Hepatic stellate cell (primary cell): ENCODE measurements at places on chromosomes 7 and 10.
A peak's percentile ranks its signal among the peaks of the same experiment; 100 is the strongest.

GRCh38 chr7:110568932-110569331, 522.0 kb upstream of the LRRN3 start:
- DNase-seq, result no peak

DNA sequence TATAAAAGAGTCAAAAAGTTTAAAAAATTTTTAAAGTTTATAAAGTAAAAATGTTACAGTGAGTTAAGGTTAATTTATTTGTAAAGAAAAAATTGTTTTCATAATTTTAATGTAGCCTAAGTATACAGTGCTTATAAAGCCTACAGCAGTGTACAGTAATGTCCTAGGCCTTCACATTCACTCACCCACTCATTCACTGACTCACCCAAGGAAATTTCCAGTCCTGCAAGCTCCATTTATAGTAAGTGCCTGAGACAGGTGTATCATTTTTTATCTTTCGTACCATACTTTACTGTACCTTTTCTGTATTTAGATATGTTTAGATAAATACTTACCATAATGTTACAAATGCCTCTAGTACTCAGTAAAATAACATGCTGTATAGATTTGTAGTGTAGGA, 269.7 kb upstream of the PHF14 start:
- DNase-seq, result no peak

DNA sequence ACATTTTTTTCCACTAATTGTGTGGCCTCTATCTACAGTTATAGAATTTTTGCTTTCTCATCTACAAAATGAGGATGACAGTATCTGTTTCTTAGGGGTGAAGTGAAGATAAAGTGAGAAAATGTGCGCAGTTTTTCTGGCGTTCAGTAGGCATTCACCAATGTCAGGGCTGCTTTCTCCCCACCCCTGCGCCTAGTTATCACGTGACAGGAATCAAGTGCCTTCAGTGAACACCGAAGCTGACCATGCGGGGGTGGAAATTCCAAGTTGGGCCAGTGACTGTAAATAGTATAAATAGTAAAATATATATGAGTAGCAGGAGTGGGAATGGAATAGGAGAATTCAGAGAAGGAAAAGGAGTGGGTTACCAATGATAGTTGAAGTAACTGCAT, 77.4 kb downstream of the TAF3 start:
- DNase-seq, result no peak

DNA sequence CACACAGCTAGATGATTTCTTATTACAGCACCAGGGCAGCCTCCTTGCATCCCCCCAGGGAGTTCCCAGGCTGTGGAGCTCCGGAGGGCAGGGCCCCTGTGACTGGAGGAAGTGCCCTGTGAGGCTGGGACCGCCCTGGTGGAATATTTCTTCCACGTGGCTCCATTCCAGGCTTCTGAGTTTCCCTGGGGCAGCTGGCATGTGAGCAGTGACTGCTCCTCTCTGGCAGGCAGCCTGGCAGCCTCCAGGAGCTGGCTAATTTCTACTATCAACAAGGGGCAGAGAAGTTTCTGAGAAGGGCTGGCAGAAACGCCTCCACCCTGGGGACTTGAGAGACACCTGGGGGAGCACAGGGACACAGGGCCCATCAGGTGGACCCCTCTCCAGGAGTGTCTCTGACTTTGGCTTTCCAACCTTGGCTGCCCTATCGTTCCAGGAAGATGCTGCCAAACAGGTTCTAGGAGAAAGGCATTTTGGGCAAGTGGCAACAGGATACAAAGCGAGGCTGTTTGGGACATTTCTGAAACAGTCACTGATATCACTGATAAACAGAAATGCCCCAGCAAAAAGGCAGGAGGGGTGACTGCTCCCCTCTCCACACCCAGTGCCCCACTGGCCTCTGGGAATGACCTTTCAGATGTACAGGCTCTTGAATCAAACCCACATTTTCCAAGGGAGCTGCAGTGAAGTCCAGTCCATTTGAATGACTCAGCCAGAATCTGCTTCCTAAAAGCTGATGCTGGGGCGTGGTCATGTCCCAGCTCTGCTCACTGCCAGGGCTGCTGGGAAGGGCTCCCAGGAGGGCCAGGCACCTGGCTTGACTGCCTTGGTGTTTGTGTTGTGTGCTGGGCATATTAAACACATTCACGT, 16.1 kb downstream of the MYOF start:
- DNase-seq, result peak; percentile 79

GRCh38 chr7:101884671-101885596, 67.5 kb downstream of the CUX1 start:
- DNase-seq, result no peak

GRCh38 chr10:131102147-131102546, 209.4 kb downstream of the TCERG1L start:
- no peak for DNase-seq

DNA sequence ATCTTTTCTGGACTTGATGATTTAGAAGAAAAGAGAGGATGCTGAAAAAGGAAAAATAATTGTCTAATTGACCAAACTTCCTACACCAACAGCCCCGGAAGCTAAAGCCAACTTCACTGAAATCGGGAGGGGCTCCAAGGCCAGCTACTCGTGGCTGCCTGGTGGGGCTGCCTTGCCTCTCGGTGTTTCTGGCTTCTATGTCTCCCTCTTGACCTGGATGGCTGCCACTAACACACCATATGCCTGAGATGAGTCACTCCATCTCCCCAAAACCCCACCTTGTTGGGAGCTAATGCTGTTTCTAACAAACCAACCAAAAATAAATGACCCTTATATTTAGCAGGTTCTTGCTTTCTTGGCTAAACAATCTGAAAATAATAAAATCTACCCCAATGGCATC, 87.6 kb upstream of the AFAP1L2 start:
- DNase-seq, result no peak

GRCh38 chr7:85469446-85470010, 282.7 kb upstream of the SEMA3D start:
- DNase-seq, result no peak

DNA sequence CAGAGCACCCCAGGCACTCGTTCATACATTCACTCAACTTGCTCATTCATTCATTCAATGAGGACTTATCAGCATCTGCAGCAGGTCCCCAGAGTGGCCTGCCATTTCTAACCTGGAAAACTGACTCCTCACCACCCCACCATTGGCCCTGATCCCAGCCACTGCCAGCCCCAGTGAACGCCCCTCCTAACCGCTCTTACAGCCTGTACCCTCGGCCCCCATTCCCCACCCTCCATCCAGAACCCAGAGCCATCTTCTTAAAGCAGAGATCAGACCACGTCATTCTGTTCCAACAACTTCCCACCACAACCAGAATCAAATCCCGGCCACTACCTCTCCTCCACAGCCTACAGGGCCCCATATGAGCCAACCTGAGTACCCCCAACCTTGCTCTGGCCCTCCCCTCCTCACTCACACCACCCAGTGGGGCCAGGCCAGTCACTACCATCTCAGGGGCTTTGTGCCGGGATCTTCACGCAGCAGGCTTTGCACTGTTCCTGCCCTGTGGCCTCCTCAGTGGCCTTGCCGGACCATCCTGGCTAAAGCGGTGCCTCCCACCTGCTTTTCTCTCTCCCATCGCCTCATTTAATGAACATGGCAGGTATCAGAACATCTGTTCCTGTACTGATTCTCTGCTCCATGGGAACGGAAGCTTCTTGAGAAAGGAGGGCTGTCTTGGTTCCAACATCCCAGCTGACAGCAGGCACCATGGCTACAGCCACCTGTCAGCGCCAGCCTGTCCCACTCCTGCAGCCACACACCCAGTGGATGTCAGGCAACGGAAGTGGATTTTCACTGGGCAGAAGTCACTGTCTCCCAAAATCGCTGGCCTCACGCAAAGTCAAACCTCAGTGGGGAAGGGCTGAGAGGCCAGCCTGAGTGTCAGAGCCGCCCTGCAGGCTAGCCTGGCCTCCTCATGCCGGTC, 45.4 kb downstream of the FAM53B start:
- DNase-seq, result no peak

GRCh38 chr10:17123961-17124360, 5.7 kb downstream of the CUBN start:
- no peak for DNase-seq

DNA sequence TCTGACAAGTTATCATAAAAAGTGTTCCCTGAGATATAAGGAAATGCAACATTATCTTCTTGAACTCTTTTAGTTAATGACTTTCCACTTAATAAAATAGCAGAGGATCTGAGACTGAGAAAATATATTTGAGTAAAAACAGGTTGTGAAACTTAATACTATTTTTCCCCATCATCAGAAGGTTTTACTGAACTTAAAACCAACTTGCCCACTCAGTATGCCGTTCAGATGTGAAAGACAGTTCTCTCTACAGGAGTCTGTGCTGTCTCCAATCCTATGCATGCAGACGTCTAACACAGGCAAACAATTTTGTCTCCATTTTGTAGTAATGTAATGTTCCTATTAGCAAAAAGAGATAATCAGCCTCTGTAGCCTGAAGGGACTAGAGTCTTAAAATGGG, 38.2 kb upstream of the CYP2C18 start:
- no peak for DNase-seq

DNA sequence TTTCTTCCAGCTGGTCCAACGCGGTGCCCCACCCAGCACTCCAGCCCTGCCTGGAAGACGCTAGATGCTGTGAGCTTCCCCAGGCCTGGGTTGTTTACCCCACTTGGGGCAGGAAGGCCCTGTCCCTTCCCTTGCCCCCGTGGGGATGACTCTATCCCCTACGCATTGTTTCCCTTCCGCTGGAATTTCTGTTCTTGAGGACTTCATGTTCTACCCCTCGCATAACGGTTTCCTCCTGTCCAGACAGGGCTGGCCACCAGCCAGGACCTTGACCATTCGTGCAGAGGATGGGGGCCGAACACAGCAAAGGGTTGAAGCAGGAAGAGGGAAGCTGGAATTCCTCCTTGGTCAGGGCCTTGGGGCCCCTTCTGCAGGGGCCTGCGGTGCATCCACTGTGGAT, 14.7 kb upstream of the SERPINE1 start:
- no peak for DNase-seq

DNA sequence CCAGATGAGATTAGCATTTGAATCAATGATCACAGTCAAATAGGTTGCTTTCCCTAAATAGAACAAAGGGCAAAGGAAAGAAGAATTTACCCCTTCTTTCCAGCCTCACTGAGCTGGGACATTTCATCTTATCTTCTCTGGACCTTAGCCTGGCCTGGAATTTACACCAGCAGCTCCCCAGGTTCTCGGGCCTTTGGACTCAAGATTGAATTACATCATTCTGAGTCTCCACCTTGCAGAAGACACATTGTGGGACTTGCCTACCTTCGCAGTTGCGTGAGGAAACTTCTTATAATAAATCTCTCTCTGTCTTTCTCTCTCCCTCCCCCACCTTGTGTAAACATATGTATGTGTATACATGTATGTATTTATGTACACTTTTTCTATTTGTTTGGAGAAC, 732.4 kb downstream of the IPMK start:
- DNase-seq, result no peak

GRCh38 chr7:111728635-111728995, 166.3 kb upstream of the IMMP2L start:
- no peak for DNase-seq

DNA sequence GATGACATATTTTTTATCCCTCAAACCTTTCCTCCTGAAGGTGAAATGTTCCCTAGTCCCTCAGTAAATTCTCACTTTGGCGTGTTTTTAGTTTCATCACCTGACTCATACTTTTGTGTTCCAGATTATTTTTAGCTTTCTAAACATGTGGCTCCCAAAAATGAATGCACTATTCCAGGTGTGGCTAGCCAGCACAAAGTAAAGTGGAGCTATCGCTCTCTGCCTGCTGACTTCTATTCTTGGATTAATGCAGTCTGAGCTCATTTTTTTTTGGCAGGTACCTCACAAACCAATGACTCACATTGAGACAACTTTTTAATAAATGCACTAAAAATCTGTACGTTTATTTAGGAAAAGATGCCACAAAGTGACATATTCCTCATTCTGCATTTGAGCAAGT, 58.8 kb upstream of the LANCL2 start:
- no peak for DNase-seq

DNA sequence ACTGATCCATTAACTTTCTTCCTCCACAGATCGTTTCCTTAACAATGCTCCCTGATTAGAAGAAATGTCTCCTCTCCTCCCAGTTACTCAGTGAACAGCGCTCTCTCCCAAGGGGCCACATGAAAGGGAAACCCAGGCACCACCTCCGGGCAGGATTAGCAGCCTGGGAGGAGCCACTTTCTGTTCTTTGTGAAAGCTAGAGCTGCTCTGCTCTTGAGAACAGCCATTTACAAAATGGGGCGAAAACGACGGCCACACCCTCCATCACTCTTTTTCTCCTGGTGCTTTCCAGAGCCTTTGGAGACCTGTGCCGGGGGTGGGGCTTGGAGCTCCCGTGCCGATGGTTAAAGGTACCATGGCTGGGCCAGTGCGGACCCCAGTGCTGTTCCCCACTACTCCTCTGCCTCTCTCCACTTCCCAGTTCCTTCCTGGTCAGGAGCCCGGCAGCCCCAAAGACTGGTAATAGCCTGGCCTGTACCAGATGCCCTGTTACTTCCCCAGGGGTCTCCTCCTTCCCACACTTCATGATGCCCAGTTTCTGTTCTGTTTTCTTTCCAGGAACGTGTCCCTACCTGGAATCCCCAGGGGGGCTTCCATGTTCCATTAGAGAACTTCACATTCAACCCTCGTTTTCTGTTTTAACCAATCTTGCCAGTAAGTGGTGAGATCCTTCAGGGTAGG, 402.9 kb upstream of the GALNT17 start:
- DNase-seq, result no peak

- no peak for DNase-seq
These were observed 196.9 kb downstream of the CCSER2 start for GRCh38 chr10:84525120-84525806.

GRCh38 chr7:79211724-79212123, 241.7 kb downstream of the MAGI2 start:
- no peak for DNase-seq

DNA sequence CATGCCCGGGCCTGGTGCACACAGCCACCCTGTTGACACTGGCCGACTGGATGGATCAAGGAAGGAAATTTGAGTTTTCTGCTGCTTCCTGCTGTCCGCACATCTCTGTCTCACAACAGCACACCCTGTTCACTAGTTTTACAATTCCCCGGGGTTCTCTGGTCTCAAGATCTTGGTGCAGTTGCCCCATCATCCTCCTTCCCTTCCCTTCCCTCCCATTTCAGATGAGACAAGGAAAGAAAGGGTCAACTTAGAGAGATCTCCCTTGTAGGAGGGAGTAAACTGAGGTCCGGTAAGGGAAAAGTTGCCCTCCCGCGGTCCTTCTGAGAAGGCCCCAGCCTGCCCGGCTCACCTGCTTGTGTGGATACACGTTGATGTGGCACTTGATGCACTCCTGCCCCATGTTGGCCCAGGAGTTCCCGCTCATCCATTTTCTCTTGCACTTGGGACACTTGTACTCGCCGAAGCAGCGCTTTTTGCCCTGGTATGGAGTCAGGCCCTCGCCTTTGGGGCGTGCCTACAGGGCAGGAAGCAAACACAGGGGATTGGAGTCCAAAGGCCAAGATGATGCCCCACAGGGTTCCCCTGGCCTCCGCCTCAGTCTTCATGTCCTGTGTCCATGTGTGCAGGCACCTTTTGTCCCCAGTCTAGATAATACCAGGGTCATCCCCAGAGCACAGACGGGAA, 46.8 kb downstream of the PPIF start:
- DNase-seq, result no peak
